ENCODE measurements at places on chromosomes 13 and 19.

DNA sequence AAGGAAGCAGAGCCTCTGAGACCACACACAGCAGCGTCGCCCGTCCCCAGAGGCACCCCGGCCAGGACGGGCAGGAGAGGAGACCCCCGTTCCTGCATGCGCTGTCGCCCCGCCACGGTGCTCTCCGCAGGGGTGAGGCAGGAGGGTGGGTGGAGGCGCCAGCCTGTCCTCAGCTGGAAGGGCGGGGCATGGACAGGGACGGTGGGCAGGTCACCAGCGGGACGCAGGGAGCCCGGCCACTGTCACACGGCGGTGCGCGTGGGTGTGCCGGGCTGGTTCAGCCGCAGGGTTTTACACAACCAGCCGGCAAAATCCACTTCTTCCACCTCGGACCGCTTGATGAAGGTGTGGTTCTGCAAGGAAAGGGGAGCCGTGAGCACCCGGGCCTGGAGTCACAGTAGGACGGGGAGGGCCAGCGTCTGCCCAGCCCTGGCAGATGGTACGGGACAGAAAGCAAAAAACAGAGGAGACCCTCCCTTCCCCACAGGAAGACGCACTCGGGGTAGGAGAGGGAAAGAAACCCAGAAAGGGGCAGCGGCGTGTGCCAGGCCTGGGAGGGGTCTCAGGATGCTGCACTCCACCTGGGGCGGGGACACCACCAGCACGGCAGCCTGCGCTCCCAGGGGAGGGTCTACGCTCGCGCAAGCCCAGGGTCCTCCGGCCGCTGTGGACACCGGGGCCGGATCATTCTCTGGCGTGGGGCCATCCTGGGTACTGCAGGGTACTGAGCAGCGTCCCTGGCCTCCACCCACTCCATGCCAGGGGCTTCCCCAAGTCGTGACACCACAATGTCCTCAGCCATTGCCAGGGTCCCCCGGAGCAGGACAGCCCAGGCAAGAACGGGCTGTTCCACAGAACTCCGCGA, 23.9 kb upstream of the ZBTB7A start:
- DNase-seq: no peak

DNA sequence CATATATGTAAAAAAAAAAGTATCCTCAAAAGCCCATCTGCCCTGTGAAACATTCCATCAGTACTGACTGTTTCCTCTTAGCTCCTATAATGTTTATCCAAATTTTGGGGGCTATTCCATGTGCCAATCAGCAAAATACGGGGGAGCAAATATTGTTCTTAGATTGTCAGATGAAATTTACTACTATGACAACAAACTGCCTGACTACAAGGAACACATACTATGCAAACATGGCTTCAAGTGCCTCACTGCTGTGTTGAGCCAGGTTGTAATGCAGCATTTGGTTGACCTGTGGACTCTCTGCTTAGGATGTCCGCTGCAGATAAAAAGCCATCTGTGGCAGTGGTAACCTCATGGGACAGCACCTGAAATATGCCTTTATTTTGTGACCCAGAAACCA, 98.2 kb upstream of the SCEL start:
- DNase-seq: no peak

DNA sequence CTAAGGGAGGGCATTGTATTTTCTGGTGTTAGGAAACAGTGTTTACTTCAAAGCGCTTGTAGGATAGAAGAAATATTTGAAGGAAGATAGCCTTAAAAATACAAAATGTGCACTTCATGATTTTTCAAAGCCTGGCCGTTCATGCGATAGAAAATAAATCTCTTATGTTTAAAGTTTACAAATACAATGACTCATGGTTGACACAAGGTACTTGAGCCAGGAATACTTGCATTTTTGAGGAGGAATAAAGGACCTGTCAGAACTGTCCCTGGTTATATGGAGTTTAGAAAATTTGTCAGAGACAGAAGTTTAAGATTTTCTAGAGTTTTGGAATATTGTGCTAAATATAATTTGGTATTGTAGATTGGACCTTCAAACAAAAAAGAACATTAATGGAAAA, 1223.2 kb upstream of the SLC10A2 start:
- DNase-seq: no peak

DNA sequence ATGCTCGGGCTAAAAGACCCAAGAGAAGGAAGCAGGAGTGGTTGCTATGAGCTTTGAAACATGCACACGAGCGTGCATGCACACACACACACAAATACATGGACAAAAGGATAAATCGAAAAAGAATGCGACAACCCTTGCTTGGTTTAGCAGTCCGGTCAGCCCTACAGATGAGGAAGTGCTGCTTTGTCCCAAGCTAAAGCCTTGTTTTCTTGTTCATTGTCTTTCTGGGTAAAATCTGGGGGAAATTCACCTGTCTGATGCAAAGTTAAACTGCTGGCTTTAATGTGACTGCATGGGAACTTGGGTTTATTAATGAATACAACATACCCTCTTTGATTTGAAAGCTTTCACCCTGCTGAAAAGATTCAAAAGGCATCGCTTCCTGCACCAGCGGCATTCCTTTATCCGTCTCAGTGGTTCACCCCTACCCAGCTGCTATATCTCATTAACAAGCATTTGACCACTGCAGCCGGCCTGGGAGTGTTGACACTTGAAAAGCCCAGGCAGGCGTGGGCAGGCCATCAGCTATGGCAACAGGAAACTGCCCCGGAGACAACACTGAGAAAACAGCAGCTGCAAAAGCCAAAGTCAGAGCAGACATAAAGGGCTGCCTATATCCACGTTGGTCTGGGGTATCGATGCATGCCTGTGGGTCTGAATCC, 301.7 kb downstream of the NDFIP2 start:
- no peak for DNase-seq

DNA sequence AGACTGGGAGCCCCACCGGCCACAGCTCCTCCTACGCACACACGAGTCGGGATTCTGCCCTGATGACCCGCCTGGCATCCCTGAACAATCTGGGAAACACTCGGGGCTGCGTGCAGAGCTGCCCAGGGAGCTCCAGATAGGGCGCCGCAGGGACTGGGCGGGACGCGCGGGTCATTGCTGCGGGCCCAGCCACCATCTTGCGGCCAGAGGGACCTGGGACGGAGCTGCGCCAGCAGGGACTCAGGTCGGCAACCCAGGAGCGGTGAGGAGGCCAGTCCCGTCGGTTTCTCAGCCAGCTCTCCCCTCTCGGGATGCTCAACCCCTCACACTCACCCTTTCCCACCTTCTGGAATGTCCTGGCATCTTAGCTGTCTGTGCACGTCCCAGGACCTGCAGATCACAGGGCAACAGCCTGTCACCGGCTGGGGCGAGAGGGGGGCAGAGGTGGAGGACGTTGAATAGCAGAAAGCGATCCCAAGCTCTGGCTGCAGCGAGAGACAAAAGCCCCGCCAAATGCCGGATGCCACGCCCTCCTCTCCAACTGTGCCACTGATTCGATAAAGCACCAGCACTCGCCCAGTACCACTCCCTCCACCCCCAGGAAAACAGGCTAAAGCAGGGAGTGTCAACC, 20.4 kb upstream of the ZNF91 start:
- DNase-seq: no peak

DNA sequence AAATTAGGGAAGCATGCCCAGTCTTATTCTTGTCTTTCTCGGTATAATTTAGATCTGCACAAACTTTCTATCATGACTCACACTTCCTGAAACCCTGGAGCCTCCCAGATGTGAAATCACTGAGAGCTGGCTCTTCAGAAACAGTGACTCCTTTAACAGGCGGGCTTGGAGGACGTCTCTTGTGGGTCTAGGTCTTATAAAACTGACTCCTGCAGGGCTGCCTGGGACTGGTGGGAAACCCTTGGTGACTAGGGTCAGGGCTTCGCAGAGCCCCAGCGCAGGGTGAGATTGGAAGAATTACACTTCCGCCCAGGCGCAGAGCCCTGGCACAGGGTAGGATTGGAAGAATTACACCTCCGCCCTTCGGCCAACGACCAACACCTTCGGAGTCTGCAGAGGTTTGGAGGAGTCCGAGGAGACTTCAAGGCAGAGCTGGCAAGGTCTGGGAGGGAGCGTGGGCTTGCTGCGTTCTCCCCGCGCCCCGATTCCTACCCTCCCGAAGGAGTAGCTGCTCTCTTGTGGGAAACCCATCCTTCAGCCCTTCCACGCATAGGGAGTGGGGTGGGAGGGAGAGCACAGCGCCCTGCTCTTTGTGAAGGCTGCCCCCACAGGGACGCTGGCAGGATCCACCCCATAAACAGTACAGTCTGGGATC, 43.4 kb upstream of the MAP3K10 start:
- no peak for DNase-seq
